ENCODE measurements at places on chromosomes 12 and 14. TPM values are rescaled to one million over a fixed set of nuclear protein-coding genes. Genes with fewer than 3 reads are reported as not detected.
A peak's percentile ranks its signal among the peaks of the same experiment; 100 is the strongest.

- H3K27me3 ChIP-seq: peaks cover 28% of the 10 kb centered on the region
- DNase-seq: peak; percentile 22
- H3K4me1 ChIP-seq: no peaks in the 10 kb centered on the region
- H3K27ac ChIP-seq: no peak overlapping the region
- no peaks in the 10 kb centered on the region for H3K36me3 ChIP-seq
Observed at GRCh38 chr12:101616027-101616494, 21.3 kb downstream of the MYBPC1 start.

DNA sequence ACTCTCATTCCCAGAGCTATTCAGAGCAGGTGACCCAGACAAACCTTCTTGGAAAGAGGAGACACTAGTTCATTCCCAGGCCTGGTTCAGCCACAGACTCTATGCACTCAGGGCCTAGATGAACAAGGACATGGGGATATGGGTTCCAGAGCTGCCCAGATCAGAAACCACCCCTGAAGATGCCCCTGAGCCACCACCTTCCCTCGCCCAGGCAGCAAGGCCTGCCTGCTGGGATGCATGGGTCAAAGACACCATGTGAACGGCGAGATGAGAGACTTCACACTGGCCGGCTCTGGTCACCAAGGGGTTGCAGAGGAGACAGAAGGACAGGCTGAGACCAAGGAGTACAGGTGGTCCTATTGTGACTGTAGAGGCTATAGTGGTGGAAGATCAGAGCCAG is 4.1 kb downstream of the SERPINA12 start:
- no peaks in the 10 kb centered on the region for H3K27me3 ChIP-seq
- no peak for DNase-seq
- H3K4me1 ChIP-seq: no peaks in the 10 kb centered on the region
- no peak overlapping the region for H3K27ac ChIP-seq
- H3K36me3 ChIP-seq: no peaks in the 10 kb centered on the region
- no peak overlapping the region for H3K4me3 ChIP-seq

- no peaks in the 10 kb centered on the region for H3K4me1 ChIP-seq
- no peak overlapping the region for H3K27ac ChIP-seq
- no peaks in the 10 kb centered on the region for H3K36me3 ChIP-seq
- DNase-seq: no peak
Observed at GRCh38 chr12:26713885-26714383, 119.1 kb downstream of the ITPR2 start.

- no peaks in the 10 kb centered on the region for H3K27me3 ChIP-seq
- H3K36me3 ChIP-seq: no peaks in the 10 kb centered on the region
- no peak overlapping the region for H3K4me3 ChIP-seq
Observed at GRCh38 chr14:90625445-90625844, 190.8 kb downstream of the TTC7B start.

DNA sequence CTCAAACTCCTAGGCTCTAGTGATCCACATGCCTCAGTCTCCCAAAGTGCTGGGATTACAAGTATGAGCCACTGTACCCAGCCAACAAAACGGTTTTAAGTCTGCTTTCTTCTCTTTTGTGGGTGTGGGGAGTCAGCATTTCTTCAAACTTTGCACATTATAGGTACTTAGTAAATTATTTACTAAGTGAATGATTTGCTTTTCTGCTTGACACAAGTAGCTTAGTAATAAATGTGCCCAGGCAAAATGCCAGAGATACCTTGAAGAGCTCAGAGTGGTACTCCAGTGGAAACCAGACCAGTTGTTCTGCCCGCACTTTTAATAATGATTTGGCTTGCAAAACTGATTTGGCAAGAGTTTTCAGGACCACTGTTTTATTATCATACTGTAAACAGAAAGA is 15.0 kb downstream of the DEPDC4 start:
- peak; percentile 52 for DNase-seq
- no peaks in the 10 kb centered on the region for H3K27me3 ChIP-seq
- H3K4me1 ChIP-seq: 0 out of 2 replicates have a peak, but pooled peaks cover 4% of the 10 kb centered on the region
- H3K4me3 ChIP-seq: no peak overlapping the region

GRCh38 chr12:71415336-71416231 is 24.0 kb upstream of the LGR5 start:
- peak; percentile 81 for DNase-seq
- H3K27me3 ChIP-seq: no peaks in the 10 kb centered on the region
- no peaks in the 10 kb centered on the region for H3K36me3 ChIP-seq
- no peaks in the 10 kb centered on the region for H3K4me1 ChIP-seq

- no peaks in the 10 kb centered on the region for H3K27me3 ChIP-seq
- no peak for DNase-seq
- H3K27ac ChIP-seq: no peak overlapping the region
- H3K36me3 ChIP-seq: no peaks in the 10 kb centered on the region
Observed at GRCh38 chr12:19574601-19575000, 135.3 kb downstream of the AEBP2 start.

GRCh38 chr12:52628111-52628507 is 9.8 kb upstream of the KRT73 start:
- 0 out of 2 replicates have a peak, but pooled peaks cover 13% of the 10 kb centered on the region for H3K27me3 ChIP-seq
- H3K36me3 ChIP-seq: no peaks in the 10 kb centered on the region
- H3K4me1 ChIP-seq: no peaks in the 10 kb centered on the region

GRCh38 chr12:111444925-111445725 is 39.4 kb downstream of the SH2B3 start:
- no peak overlapping the region for H3K4me3 ChIP-seq
- 0 out of 2 replicates have a peak, but pooled peaks cover 5% of the 10 kb centered on the region for H3K4me1 ChIP-seq
- no peak for DNase-seq

GRCh38 chr12:80509781-80510556 is 65.9 kb downstream of the PTPRQ start:
- no peaks in the 10 kb centered on the region for H3K27me3 ChIP-seq
- peak; percentile 55 for DNase-seq
- H3K27ac ChIP-seq: peak overlapping the region; percentile 80
- H3K36me3 ChIP-seq: no peaks in the 10 kb centered on the region
- no peak overlapping the region for H3K4me3 ChIP-seq

GRCh38 chr12:40693207-40693821 is 1.1 kb downstream of the CNTN1 start:
- no peaks in the 10 kb centered on the region for H3K4me1 ChIP-seq
- no peaks in the 10 kb centered on the region for H3K36me3 ChIP-seq
- no peak overlapping the region for H3K4me3 ChIP-seq
- H3K27ac ChIP-seq: no peak overlapping the region
- H3K27me3 ChIP-seq: peaks cover 39% of the 10 kb centered on the region

DNA sequence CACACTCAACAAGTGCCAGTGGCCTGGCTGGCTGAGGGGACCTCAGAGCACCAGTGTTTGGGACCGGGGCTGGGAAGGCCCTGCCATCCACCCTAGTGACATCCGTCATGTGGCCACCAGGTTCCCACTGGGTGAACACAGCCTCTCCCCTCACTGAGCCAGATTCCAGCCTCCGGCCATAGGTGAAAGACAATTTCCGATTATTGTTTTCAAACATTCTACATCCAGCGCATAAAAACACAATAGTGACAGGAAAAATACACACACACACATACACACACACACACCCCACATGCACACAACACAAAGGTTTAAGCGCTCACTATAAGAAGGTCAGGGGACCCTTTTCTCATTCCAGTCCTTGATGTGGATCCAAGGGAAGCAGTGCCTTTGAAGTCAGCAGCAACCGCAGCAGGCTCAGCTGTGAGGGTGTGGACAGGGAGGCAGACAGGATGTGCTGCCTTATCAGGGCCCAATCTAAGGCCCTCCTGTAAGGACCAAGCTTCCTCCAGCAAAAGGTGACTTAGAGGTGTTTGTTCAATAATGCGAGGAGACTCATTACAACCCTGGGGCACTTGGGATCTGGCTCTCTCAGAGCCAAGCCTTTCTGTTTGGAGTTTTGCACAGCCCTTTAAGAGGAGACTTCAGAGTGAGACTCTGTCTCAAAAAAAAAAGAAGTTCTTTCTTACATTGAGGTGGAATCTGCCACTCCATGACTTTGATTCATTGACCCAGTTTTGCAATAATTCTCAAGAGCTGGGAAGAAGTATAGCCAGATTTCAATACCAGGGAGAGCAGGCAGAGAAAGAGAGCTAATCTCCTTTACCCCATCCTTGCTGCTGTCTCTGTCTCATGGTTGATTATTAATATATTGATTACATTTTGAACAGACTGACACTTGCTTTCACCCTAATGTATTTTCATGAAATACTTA is 227.8 kb downstream of the ZFP36L1 start:
- H3K36me3 ChIP-seq: no peaks in the 10 kb centered on the region
- H3K4me3 ChIP-seq: no peak overlapping the region
- H3K4me1 ChIP-seq: peaks cover 41% of the 10 kb centered on the region

GRCh38 chr14:44989497-44990440 is 27.8 kb downstream of the TOGARAM1 start:
- H3K4me1 ChIP-seq: peaks cover 4% of the 10 kb centered on the region
- no peak overlapping the region for H3K4me3 ChIP-seq
- H3K27me3 ChIP-seq: no peaks in the 10 kb centered on the region
- DNase-seq: no peak
- no peaks in the 10 kb centered on the region for H3K36me3 ChIP-seq
- H3K27ac ChIP-seq: no peak overlapping the region

GRCh38 chr14:70904373-70904772 is 2.9 kb upstream of the PCNX1 start:
- no peaks in the 10 kb centered on the region for H3K36me3 ChIP-seq
- DNase-seq: no peak
- H3K4me1 ChIP-seq: peaks cover 16% of the 10 kb centered on the region
- no peaks in the 10 kb centered on the region for H3K27me3 ChIP-seq
- H3K27ac ChIP-seq: no peak overlapping the region
- H3K4me3 ChIP-seq: no peak overlapping the region

DNA sequence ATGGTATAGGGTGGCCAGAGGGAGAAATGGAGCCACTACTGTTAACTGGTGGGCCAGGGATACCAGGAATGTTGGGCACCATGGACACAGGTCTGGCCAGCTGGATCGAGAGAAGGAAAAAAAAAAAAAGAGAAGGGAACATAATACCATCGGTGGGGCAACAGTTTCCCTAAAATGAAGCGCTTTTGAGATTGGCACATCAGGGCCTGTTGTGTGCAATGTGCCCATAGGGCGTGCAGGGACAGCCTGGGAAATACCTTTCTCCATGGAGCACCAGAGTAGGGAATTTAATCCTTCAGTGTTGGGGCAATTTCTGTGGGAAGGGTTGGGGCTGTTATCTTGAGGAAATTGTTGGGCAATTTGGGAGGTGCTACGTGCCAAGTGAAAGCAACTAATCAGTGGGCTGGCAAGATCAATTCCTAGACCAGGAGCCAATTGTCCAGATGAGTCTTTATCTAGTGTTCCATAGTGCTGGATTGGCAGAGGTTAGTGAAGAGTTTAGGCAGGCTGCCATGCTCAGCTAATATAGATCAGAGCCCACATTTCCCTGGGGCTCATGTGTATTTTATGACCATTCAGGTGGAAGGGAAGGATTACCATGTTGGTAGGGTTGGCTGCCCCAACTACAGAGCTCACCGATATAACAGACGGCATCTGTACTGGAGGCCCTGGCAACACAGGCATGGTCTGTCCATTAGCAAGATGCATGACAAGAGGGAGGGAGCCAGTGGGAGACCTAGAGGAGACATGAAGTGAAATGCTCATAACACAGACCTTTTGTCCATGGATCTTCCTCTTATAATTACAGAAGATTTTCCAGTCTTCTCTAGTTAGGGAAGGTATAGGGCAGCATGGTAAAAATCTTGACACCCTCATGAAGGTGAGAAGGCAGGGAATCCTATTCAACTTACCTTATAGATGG is 25.5 kb upstream of the NPFF start:
- peaks cover 13% of the 10 kb centered on the region for H3K4me1 ChIP-seq
- H3K4me3 ChIP-seq: no peak overlapping the region
- no peak for DNase-seq
- H3K27ac ChIP-seq: no peak overlapping the region

DNA sequence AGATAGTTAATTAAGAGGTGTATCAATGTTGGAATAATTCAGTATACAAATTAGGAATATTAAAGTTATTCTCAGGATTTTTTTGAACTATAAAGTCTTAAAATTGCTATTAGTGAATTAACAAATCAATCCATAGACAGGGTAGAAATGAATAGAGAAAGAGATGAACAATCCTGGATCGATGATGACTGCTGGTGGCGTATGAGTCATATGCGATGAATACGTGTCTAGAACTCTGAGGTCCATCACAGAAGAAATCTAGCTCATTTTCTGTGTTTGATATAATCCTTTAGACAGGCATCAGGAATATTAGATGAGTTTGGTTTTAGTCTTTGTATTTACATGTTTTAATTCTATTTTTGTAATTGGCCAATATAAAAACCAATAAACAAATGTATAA is 85.4 kb upstream of the RTL1 start:
- H3K36me3 ChIP-seq: no peaks in the 10 kb centered on the region
- H3K27ac ChIP-seq: peak overlapping the region; percentile 98
- H3K4me3 ChIP-seq: no peak overlapping the region
- no peak for DNase-seq
- no peaks in the 10 kb centered on the region for H3K27me3 ChIP-seq
- H3K4me1 ChIP-seq: peaks cover 49% of the 10 kb centered on the region

GRCh38 chr14:32808644-32809043 is 130.0 kb upstream of the NPAS3 start:
- no peaks in the 10 kb centered on the region for H3K27me3 ChIP-seq
- 0 out of 2 replicates have a peak, but pooled peaks cover 3% of the 10 kb centered on the region for H3K4me1 ChIP-seq
- H3K27ac ChIP-seq: no peak overlapping the region
- H3K4me3 ChIP-seq: no peak overlapping the region
- peak; percentile 51 for DNase-seq

The OAS1 gene
- 10.2 TPM for total RNA-seq

The SRRM4 gene
- total RNA-seq: under 0.01 TPM

The AQP5 gene
- not detected for total RNA-seq

The CDKL1 gene
- 7.1 TPM for total RNA-seq

All from PC-3 (cell line).